KG1 (cell line): ENCODE measurements at places on chromosomes 12 and 14.

- no peak for DNase-seq
Observed at GRCh38 chr14:75141967-75142366, 15.1 kb upstream of the NEK9 start.

GRCh38 chr12:69047990-69048389 lies 115.0 kb upstream of the CPM start:
- no peak for DNase-seq

- peak; percentile 26 for DNase-seq
Observed at GRCh38 chr14:65206448-65207096, 104.3 kb upstream of the MAX start.

GRCh38 chr14:105487449-105487985 lies 831 bp downstream of the CRIP1 start:
- DNase-seq, result no peak

DNA sequence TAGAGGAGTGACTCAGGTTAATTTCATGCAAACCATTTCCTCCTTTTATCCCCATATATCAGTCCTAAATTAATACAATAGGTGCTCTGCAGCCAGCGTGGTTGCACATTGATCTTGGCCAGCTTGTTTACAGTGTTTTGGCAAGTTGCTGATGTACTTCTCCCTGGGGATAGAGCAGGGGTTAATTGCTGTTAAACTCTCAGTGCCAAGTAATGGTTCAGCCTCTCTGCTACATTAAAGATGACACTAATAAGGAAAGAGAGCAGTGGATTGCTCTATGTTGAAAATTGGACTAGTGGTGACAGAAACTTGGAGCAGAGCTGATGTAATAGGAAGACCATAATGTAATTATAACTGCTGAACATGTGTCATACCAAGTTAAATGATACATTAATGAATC lies 717.5 kb downstream of the RERGL start:
- no peak for DNase-seq

DNA sequence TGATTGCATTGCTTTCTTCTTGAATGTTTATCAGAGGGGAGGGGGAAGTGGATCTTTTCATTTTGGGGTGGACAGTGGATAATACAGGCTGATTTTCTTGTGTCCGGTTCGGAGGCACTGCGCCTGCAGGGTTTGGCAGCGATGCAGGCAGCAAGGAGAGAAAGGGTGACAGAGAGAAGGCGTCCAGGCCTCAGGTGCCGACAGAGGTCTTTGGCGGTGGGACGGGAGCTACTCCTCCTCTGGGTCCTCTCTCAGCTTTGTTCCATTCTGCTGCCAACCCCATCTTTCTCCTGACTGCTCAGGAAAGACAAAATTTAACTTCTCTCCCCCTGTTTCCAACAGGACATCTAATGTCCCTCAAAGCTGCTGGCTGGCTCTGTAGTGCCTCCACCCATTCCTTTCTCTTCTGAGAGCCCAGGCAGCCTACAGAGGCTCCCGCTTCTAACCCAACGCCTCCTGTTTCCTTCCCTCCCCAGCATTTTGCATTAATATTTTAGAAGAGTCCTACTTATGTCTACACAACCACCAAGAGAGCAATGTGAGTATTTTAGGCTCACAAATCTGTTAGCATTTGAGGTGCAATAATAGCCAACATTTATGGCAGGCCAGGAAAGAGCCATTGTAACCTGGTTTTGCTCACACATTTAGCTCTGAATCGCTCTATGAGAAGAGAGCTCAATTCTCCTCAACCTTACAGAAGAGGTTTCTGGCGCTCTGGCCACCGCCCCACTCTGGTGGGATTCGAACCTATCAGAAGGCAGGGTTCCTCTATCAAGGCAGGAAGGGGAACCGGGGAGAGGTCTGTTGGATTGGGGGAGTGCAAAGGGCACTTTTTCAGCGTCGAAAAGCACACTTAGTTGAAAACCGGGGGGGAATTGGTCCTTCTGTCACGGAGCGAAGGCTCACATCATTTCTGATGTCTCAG lies 7.1 kb upstream of the TBX5 start:
- DNase-seq, result no peak

GRCh38 chr12:112924986-112925385 lies 13.3 kb upstream of the OAS3 start:
- no peak for DNase-seq

DNA sequence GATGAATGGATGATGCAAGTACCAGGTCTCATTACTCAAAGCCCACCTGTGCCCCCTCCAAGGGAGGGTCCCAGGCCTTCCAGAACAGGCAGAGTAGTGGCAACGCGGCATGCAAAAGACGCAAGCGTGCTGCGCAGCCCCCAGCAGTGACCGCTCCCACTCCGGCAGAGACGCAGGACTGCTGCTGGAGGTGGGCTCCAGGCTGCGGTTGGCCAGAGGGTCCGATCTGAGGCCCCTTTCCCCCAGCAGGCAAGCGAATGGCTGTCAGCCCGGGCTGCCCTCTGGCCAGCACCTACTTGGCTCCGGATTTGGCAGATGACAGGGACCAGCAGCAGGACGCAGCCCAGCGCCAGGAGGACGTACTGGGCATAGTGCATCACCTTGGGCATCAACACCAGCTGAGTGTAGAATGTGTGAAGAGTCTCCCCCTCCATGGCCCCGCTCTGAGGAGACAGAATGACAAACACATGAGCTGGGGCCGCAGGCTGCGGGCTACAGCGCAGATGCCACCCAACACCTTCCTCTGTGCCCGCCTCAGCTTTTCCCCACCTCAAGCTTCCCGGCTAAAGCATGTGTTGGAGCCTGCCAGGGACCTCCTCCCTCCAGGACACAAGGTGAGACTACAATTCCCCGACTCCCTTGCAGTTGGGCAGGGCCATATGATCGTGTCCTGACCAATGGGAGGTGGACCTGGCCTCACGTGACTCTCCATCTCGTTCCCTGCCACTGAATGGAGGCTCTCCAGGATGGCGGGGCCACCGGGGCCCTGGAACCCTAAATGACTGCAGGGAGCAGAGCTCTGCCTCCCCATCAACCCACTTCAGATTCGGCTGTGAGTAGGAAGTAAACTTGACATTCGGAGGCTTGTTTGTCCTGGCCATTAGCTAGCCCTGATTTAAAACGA lies 77.4 kb downstream of the SCARB1 start:
- no peak for DNase-seq

- no peak for DNase-seq
Observed at GRCh38 chr12:96988919-96989318, 81.9 kb downstream of the NEDD1 start.

GRCh38 chr14:38929416-38929815 lies 173.6 kb downstream of the SEC23A start:
- DNase-seq, result no peak

DNA sequence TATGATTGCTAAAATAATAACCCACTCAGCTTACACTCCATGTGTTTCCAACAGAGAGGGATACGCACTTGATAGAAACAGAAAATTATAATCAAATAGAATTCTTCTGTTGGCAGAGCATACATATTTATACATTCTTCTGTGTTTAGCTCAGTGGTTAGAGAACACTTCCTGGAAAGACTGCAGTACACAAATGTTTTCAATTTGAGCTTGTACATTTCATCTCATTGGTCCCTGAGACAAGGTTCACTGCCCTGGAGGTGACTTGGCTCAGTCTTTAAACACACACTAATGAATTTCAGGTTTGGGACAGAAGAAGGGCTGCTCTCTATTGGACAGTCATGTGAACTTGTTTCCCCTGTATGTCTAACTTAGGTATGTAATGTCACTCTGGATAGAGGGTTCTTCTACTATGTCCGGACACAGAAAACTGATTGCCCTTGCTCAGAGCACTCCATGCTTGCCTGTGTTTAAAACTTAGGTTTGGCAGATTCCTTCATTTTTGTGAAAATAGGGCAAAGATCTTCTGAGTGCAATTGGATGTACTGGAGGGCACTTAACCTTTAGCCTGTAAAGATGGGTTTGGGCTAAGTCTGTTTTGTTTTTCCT lies 22.9 kb downstream of the PROX2 start:
- no peak for DNase-seq

- DNase-seq, result no peak
Observed at GRCh38 chr14:102775855-102776760, 1.1 kb upstream of the TRAF3 start.

DNA sequence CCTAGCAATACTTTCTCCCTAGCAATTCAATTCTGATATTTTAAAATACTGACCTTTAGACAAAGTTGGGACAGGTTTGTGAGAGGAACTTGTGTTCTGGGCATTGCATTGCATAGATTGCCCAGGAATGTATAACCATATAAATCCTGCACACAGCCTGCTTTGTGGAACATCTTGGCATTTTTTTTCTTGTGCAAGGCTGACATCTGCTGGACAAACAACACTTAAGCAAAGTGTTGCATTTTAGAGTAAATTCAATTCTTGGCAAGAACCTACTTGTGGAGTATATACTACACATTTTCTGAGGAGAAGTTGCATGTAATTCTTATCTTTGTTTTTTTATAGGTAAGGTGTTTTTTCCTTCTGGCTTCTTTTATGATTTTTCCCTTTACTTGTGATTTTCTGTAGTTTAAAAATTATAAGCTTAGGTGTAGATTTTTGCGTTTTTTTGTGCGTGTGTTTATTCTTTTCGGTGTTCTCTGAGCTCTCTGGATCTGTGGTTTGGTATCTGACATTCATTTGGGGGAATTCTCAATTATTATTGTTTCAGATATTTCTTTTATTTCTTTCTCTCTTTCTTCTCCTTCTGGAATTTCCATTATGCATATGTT lies 26.4 kb downstream of the TESPA1 start:
- no peak for DNase-seq

- no peak for DNase-seq
Observed at GRCh38 chr14:75537071-75537470, 14.8 kb downstream of the BATF start.

DNA sequence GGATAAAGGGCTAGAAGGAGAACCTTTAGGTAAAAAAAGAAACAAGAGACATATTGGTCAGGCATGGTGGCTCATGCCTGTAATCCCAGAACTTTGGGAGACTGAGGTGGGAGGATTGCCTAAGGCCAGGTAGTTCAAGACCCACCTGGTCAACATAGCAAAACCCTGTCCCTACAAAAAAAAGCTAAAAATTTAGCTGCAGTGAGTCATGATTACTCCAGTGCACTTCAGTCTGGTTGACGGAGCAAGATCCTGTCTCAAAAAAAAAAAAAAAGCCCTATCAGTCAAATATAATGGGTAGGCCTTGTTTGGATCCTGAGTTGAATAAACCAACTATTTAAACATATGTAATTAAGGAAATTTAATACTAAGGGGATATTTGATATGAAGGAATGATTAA lies 54.2 kb downstream of the PPP1R36 start:
- DNase-seq, result no peak

DNA sequence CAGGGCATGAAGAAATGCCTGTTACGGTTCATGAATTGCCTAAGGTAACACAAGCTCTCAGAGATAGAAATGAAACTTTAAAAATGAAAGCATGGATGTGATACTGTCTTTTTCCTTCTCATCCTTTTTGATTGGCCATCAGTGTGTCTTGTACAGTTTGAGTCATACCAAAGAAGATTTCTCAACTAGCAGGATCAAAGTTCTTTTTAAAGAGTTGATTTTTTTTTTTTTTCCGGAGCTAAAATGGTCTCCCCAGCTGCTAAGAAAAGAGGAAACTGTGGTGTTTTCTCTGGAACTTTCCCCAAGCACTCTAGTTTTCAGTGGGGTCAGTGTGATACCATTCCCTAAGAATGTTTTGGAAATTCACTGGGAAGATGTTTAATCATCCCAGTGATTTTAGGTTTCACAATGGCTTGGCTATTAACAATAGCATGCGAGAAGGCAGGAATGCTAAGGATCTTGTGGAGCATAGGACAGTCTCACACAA lies 105.0 kb downstream of the ETNK1 start:
- no peak for DNase-seq

DNA sequence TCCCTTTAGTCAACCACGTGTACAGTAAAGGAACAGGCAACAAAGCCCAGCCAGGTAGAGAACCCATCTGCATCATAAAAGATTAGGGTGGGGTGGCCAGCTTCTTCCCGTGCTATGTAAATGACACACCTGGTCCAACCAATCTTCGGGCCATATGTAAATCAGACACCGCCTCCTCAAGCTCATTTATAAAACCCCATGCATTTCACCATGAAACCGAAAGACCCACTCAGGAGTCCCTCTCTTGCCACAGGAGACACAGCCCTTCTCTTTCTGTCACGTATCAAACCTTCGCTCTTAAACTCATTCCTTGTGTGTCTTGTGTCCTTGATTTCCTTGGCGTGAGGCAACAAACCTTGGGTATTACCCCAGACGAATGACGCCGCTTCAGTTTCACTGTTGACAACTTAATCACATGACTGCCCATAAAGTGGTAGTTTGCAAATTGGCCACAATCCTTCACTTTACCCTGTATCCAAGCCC lies 59.8 kb upstream of the TBPL2 start:
- no peak for DNase-seq

- no peak for DNase-seq
Observed at GRCh38 chr14:34496679-34497513, 34.9 kb upstream of the SPTSSA start.

DNA sequence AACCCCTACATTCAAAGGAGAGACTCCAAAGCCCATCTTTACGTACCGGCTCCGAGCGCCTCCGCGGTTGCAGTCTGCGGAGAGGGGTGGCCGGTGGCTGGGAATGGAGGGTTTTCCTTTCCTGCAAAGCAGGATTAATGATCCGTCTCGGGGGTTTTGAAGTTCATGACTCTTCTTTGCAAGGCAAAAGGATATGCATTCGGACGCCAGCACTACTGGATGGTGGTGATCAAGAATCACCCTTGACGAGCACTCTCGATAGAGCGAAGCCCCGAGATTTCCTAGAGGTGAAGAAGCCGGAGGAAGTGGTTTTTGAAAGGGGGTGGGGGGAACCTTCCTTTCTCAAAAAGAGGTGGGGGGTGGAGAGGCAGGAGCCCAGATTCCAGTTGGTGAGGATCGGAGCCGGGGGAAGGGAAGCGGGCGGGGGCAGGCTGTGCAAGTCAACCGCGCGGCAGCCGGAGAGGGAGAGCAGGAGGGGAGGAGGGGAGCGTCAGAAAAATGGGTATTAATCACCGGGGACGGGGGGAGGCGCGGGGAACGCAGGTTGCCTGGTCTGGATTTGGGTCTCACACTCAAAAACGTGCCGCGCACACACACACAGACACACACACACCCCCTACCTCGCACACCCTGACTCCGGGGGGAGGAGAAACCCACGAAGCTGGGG lies at the start of gene GRIN2B:
TSS of gene GRIN2B (minus strand) at position 307 of the 667 bp plus-strand sequence. CDS start 115,394 bp downstream, outside the sequence.
- no peak for DNase-seq

GRCh38 chr14:52888839-52889838 lies 61.7 kb downstream of the FERMT2 start:
- DNase-seq, result no peak

- no peak for DNase-seq
Observed at GRCh38 chr14:32332415-32333316, 3.6 kb downstream of the AKAP6 start.

DNA sequence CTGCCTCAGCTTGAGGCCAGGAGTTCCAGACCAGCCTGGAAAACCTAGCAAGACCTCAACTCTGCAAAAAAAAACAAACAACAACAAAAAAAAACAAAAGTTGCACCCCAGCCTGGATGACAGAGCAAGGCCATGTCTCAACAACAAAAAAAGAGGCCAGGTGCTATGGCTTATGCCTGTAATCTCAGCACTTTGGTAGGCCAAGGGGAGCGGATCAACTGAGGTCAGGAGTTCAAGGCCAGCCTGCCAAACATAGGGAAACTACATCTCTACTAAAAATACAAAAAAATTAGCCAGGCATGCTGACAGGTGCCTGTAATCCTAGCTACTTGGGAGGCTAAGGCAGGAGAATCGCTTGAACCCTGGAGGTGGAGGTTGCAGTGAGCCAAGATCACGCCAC lies 6.5 kb upstream of the SLC2A14 start:
- DNase-seq, result no peak

- DNase-seq, result no peak
Observed at GRCh38 chr12:92272061-92272964, 126.7 kb upstream of the BTG1 start.

- no peak for DNase-seq
Observed at GRCh38 chr14:36271939-36272907, 48.2 kb downstream of the MBIP start.

GRCh38 chr12:26666286-26666685 lies 166.7 kb downstream of the ITPR2 start:
- no peak for DNase-seq
